ENCODE measurements at places on chromosomes 5 and 9.

DNA sequence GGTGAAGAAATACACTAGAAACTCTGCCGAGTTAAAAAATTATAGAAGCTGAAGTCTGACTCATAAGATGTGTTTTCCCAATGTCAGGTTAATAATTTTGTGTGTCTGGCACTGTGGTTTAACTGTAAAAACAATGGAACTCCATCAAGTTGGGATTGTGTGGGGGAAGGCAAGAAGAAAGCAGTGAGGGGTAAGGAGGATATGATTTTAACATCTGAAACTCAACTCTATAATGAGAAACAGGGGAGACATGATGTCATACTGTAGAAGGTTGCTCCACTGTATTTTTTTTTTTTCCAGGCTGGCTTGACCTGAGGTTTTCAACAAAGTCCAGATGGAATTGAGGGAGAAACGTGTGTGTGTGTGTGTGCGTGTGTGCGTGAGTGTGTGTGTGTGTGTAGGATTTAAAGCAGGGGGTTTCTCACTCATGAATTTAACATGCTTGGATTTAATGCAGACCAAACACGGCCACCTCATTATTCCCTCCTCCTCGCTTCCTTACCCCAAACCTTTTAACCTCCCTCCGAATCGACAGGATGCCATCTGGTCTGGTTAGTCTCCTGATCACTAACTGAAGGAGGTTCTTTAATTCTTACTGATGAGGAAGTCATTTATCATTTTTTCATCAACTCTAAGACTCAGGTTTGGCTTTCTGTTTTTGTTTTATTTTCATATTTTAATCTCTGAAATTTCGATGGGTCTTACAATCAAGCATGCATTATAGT lies 140.2 kb upstream of the LPAR1 start:
- no peak for DNase-seq

GRCh38 chr5:150256410-150257064 lies 33.0 kb downstream of the CAMK2A start:
- DNase-seq: no peak

DNA sequence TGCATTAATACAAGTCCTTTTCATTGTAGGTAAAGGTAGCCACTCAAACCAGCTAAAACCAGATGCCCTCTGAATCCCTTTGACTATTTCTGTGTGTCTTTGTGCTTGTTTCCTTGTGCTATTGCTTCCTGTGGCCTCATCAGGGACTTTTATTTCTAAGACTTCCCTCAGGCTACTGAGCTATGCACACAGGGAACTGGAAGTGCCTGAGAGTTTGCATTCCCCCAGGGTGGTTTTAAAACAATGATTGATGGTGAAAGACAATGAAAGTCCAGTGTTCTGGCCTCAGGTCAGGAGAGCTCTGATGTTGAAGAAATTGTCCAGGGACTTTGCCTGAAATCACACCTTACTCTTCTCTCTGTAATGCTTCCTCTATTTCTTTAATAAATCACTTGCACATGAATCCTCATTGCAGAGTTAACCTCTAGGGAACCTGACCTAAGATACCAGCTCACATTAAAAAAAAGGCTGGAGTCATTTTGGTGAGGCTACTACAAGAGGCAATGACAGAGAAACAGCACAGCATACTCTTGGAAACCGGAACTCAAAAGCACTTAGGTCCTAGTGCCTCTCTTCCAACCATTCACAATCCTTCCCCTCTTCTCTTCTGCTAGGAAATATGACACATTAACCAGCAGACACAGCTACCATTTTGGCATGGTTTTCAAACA lies 158.1 kb upstream of the NREP start:
- no peak for DNase-seq

GRCh38 chr5:81105261-81105877 lies 127.8 kb upstream of the CKMT2 start:
- no peak for DNase-seq

Data from MG63 (cell line).